K562 (cell line): ENCODE measurements at places on chromosomes 1 and 21.

DNA sequence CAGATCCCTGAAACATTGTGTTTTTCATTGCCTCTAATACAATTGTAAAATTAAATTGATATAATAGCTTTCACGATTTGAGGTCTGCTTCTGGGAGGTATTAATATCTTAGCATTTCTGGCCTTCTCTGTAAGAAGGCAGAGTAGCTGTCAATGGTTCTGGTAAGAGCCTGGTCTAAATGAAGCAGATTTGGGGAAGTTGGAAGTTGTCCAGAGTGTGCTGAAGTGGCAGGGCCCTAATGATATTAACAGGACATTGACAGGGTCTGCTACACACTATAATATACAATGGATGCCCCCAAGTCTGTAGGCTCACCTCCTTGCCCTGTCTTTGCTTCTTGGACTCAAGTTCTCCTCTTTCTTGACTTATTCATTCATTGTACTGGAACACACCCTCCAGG lies 99.5 kb downstream of the C4BPA start:
- peak; percentile 32 for DNase-seq

- DNase-seq: peak; percentile 56
Measured at GRCh38 chr1:54861070-54861761, 25.8 kb downstream of the DHCR24 start.

GRCh38 chr1:185152187-185152767 lies 4.5 kb downstream of the TRMT1L start:
- peak; percentile 17 for DNase-seq

- DNase-seq: no peak
Measured at GRCh38 chr1:229079016-229079595, 191.8 kb upstream of the RAB4A start.

DNA sequence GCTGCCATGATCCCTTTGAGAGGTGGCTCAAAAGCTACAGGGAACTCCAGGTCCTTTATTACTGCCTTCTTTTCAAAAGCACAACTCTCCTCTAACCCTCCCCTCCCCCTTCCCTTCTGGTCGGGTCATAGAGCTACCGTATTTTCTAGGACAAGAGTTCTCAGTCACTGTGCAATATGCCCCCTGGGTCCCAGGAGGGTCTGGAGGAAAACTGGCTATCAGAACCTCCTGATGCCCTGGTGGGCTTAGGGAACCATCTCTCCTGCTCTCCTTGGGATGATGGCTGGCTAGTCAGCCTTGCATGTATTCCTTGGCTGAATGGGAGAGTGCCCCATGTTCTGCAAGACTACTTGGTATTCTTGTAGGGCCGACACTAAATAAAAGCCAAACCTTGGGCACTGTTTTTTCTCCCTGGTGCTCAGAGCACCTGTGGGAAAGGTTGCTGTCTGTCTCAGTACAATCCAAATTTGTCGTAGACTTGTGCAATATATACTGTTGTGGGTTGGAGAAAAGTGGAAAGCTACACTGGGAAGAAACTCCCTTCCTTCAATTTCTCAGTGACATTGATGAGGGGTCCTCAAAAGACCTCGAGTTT lies 3.1 kb downstream of the BTG2 start:
- DNase-seq: no peak

DNA sequence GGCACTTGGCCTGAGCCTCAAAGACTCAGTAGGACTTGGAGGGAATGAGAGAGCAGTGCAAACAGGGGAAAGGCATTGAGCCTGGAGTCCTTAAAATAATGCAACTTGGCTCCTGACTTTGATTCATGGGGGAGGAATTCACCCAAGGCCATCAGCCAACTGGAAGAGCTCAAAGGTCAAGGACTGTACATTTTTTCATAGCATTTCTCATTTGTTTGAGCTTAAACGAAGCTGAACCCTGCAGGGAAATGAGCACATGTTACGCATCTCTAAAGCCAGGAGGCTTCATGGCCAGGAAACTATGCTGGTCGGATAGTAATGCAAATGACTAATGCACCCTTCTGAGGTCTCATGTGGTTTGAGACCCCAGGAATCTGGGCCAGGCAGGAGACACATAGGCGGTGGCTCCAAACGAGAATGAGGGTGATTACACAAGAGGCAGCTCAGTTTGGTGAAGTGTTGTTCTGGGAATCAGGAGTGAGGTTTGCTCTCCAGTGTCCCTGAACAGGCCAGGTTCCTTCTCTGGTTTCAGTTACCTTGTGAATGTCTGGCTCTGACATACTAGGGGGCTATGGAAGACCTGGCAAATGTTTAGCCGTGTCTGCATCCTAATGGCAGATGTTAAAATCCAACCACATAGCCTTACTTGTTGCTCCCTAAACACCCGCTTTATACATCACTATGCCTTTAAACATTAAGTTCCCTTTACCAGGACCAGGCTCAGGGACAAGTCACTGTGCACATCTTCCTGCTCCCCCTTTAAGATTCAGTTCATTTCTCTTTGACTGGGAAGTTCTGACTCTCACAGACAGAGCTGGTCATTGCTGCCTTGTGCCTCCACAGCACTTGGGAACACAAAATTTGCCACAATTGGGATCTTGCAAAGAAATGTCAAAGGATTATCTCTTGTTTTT lies 503.9 kb upstream of the USP24 start:
- no peak for DNase-seq

- DNase-seq: no peak
Measured at GRCh38 chr21:44681152-44681551, 811 bp downstream of the KRTAP12-1 start.

GRCh38 chr1:66386712-66387111 lies 147.2 kb upstream of the SGIP1 start:
- no peak for DNase-seq

GRCh38 chr1:11602424-11602823 lies 51.8 kb downstream of the FBXO2 start:
- no peak for DNase-seq

GRCh38 chr1:171717062-171717718 lies 24.7 kb downstream of the VAMP4 start:
- DNase-seq: no peak

- no peak for DNase-seq
Measured at GRCh38 chr1:232249339-232249738, 380.6 kb downstream of the SIPA1L2 start.

DNA sequence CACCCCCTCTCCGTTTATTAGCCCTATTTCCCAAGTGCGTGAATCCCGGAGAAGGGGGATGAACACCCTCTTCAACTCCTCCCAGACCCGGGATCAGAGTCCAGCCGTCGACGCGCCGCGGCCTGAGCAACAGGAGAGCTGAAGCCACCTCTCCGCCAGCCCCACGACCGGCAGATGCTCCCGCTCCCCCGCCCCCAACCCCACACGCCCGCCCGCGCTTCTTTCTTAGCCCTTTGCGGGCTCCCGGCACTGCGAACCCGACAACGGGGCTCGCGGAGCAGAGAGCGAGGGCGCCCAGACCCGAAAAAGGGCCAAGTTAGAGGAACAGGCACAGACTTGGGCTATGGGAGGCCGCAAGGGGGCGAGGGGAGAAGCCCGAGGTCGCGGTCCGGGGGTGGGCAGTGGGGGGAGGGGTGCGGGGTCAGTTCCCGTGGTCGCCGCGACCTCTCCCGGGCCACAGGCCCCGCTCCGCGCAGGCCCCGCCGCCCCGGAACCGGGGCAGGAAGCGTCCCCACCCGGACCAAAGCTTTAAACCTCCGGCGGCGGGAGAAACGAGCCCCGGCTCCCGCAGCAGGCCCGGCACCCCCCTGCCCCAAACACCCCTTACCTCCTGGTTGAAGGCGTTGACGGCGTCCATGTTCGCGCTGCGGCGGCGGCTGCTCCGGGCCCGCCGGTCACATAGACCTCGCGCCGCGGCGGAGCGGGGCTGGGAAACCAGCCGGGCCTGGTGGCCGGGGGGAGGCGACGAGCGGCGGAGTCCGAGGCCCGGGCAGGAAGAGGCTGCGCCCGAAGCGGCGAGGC lies 662 bp downstream of the SCAF4 start:
- peak; percentile 82 for DNase-seq

DNA sequence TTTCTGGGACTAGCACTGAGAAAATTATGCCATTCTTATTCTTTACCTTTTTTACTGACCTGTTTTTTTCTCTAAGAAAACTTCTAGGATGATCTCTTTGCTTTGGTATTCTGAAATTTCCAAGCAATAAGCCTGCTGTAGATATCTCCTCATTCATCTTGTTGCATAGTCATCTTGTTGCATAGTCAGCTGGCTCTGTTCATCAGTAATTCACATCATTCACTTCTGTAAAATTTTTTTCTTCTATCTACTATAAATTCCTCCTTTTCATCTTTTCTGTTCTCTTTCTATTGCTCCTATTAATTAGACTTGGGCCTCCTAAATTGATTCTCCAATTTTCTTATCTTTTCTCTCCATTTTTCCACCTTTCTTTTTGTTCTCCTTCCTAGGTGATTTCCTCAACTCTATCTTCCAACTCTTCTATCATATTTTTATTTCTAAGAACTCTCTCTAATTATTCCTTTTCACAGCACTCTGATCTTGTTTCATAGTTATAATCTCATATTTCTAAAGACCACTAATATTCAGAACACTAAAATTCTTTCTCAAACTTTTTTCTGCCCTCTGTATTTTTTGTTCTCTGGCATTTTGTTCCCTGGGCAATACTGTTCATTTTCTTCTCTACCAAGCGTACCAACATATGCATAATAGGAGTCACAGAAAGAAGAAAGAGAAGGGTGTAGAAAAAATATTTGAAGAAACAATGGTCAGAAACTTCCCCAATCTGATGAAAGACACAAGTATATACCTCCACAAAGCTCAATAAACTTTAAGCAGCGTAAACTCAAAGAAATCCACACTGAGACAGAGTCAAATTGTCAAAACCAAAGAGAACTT lies 17.7 kb downstream of the TUT4 start:
- DNase-seq: peak; percentile 31

GRCh38 chr1:67945733-67946374 lies 104.6 kb downstream of the DIRAS3 start:
- DNase-seq: no peak

- peak; percentile 56 for DNase-seq
Measured at GRCh38 chr1:180581635-180582039, 22.9 kb downstream of the OVAAL start.
